Peyer's patch (tissue), 4 donors: ENCODE measurements at places on chromosomes 2 and 18. TPM values are rescaled to one million over a fixed set of nuclear protein-coding genes. Genes with fewer than 3 reads are reported as not detected.

C1GALT1C1L gene
- not detected for total RNA-seq

IL1RL1 gene
- 4.0 TPM for total RNA-seq

TMEM169 gene
- total RNA-seq = not detected

ARHGAP28 gene
- 1.1 TPM for total RNA-seq

DNA sequence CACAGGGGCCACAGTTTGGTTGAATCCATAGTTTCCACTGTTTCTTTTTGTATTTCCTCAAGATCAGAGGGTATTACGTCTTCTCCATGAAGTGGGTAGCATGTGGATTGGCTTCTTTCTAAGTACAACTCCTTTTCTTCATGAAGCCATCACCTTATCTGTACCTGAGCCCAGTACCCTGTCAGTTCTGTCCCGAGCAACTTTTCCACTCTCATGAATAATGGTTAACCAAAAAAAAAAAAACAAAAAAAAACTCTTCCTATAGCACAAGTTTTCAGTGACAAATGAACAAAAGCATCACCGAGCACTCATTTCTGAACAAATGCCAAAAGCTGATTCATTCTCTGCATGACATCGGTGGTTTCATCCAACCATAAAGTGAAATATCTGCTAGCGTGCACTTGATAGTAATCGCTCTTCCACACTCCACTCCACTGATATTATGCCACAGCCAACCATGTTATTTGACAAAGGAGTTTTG lies 53.0 kb upstream of the CCDC150 start:
- no peak overlapping the region for H3K4me3 ChIP-seq
- H3K36me3 ChIP-seq = no peaks in the 10 kb centered on the region
- H3K27me3 ChIP-seq = no peaks in the 10 kb centered on the region
- H3K4me1 ChIP-seq = no peaks in the 10 kb centered on the region
- H3K27ac ChIP-seq = no peak overlapping the region

- no peaks in the 10 kb centered on the region for H3K4me1 ChIP-seq
- H3K27ac ChIP-seq = no peak overlapping the region
- no peak for DNase-seq
- H3K36me3 ChIP-seq = no peaks in the 10 kb centered on the region
Measured at GRCh38 chr18:45290364-45290763, 324.9 kb upstream of the SLC14A2 start.
